ENCODE measurements at places on chromosomes 11 and 22.
A peak's percentile ranks its signal among the peaks of the same experiment; 100 is the strongest.

GRCh38 chr22:45127866-45128265 is 35.9 kb upstream of the NUP50 start:
- DNase-seq: no peak

- no peak for DNase-seq
Measured at GRCh38 chr11:19617696-19618523, 94.7 kb upstream of the NAV2 start.

DNA sequence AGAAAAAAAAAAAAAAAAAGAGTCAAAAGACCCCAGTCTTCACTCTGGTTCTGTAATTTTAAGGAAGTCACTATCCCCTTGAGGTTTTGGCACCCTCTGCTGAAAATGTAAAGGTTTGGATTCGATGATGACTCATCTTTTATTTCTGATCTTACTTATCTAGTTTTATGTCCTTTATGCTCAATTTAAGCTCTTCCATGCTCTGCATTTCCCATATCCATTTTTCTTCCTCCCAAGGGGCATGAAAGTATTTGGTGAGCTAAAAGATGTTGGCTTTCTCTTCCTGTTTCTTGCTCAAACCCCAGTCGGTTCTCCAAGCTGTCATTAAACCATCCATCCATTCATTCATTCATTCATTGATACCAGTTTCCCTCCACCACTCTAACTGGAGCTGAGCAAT is 61.0 kb upstream of the CDON start:
- DNase-seq: no peak

- DNase-seq: no peak
Measured at GRCh38 chr22:38834215-38834953, 9.4 kb downstream of the NPTXR start.

GRCh38 chr11:111938687-111939160 is 1.6 kb downstream of the DIXDC1 start:
- DNase-seq: no peak

GRCh38 chr11:2251138-2251537 is 19.2 kb downstream of the ASCL2 start:
- no peak for DNase-seq

- DNase-seq: no peak
Measured at GRCh38 chr11:101442171-101442570, 141.6 kb downstream of the TRPC6 start.

DNA sequence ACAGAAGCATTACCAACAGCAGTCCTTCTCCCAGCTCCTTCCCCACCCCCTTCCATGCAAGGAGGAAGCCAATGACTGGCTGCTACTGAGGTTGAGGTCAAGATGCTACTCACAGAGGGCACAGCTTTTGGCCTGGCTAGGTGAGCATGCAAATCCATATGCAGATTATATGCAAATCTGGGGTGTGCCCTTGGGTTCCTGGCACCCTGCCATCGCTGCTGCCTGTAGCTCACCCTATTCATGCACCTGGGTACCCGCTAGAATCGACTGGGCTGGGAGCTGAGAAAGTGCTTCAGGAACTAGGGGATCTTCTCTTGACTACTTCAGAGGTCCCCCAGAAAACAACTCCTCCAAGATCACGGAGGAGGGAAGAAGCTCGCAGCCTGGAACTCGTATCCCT is 4.0 kb downstream of the DSCAML1 start:
- DNase-seq: no peak

GRCh38 chr22:23301591-23301990 is 121.3 kb downstream of the BCR start:
- DNase-seq: no peak

GRCh38 chr22:30878516-30879414 is 89.8 kb downstream of the MORC2 start:
- no peak for DNase-seq

DNA sequence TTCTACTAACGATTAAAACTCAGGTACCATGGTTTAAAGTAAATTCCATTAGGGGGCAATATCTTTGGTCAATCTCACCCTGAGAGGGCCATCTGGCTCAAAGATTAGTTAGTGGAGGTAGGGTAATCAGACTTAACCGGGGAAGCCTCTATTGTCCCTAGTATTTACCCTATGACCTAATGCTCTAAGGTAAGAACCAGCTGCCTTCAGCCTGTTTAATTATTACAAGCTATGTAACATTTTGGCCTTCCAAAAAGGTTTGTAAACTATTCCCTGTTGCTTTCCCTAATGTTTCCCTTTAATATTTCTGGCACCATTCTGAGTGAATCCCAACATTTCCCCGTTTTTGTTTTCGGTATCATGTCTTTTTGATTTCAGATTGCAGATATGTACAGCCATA is 15.1 kb upstream of the GLYATL1 start:
- no peak for DNase-seq

DNA sequence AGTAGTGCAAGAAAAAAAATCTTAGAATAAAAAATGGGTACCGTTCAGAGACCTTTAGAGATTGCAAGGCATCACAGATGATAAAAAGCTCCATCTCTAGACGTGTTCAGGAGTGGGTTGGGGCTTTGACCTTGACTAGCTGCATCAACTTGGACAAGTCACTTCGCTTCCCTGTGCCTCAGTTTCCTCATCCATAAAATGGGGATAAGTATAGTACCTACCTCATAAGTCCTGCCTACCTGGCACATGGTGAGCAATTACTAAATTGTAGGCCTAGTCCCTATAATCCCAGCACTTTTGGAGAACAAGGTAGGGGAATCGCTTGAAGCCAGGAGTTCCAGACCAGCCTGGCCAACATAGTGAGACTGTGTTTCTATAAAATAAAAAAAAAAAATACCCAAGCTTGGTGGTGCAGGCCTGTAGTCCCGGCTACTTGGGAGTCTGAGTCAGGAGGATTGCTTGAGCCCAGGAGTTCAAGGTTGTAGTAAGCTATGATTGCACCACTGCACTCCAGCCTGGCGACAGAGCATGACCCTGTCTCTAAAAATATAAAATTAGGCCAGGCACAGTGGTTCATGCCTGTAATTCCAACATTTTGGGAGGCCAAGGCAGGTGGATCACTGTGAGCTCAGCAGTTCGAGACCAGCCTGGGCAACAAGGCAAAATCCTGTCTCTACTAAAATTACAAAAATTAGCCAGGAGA is 6.0 kb upstream of the F2 start:
- no peak for DNase-seq

- DNase-seq: no peak
Measured at GRCh38 chr22:32031466-32031865, 11.6 kb upstream of the SLC5A1 start.

- no peak for DNase-seq
Measured at GRCh38 chr22:49488943-49489342, 338.7 kb downstream of the BRD1 start.

- DNase-seq: no peak
Measured at GRCh38 chr22:23718371-23719165, 27.8 kb downstream of the RGL4 start.

DNA sequence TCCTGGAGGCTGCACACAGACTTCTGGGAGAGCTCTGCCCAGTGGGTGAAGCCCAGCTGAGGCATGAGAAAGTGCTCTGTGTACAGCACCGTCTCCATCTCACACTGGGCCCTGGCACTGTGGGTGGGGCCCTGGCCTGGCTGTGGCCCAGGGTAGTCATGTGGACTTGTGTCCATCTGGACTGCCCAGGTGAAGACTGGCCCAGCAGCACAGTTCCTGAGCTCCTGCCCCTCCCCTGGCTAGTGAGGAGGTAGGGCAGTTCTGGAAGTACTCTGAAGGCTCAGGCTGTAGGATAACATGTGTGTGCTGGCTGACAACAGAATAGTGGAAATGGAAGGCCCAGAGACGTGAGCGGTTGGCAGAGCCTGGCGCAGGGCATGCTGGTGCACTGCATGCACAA is 35.4 kb downstream of the RSPH14 start:
- no peak for DNase-seq

DNA sequence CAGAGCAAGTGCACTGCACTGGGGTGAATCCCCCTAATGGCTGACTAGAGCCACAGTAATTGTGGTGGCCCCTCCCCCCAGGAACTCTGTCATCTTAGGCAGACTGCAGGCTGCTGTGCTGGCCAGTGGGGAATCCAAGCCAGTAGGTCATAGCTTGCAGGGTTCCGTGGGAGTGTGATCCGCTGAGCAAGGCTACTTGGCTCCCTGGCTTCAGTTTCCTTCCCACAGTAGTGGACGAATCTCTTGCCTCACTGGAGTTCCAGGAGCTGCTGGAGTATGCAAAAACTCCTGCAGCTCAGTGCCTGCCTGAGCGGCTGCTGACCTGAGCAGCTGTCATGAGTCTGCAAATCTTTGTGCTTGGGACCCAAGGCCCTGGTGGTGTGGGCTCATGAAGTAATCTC is 13.2 kb downstream of the OOSP3 start:
- no peak for DNase-seq

DNA sequence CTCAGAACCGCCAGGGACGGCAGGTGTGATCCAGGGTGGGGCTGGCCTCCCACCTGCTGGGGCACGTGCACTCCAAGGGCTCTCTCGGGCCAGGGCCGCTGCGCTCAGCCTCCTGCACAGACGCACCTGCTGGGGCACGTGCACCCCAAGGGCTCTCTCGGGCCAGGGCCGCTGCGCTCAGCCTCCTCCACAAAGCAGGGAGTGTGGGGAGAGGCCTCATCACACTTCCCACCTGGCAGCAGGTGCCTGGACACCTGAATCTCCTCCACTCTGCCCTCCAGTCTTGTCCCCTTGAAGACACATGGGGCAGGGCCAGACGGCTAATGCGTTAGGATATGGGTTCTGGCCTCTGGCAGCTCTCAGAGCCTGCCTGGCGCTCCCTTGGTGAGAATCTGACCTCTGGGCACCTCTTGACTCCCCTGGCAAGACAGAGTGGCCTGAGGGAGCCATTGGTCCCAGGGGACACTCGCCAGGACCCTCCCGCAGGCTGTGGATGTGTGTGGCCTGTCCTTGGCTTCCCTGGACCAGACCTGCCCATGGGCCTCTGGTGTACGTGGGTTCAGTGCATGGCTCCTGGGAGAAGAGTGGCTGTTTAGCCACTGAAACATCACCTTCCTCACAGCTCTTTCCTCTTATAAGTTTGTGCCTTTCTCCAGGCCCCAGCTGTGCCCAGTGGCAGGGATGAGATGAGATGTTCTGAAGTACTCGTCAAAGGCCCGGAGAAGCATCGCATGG is 73.5 kb downstream of the BRD1 start:
- no peak for DNase-seq

- no peak for DNase-seq
Measured at GRCh38 chr11:70642266-70642665, 243.9 kb downstream of the CTTN start.

DNA sequence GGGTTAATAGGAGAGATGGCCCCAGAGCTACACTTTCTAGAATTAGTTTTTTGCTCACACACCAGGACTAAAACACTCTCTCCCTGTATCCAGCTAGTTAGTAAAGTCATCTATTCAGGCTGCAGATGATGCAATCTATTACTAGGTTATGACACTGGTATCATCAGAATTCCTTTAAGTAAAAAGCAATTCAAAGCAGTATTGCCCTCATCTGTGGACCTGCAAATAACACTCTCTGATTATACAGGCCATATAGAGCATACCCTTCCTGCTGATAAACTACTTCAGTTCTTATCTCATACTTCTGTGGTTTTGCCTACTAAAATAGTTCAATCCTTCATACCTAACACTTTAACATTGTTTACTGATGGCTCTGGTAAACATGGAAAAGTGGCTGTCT is 13.5 kb upstream of the MTMR2 start:
- no peak for DNase-seq

- DNase-seq: peak; percentile 27
Measured at GRCh38 chr11:12692229-12693075, 18.2 kb downstream of the TEAD1 start.

DNA sequence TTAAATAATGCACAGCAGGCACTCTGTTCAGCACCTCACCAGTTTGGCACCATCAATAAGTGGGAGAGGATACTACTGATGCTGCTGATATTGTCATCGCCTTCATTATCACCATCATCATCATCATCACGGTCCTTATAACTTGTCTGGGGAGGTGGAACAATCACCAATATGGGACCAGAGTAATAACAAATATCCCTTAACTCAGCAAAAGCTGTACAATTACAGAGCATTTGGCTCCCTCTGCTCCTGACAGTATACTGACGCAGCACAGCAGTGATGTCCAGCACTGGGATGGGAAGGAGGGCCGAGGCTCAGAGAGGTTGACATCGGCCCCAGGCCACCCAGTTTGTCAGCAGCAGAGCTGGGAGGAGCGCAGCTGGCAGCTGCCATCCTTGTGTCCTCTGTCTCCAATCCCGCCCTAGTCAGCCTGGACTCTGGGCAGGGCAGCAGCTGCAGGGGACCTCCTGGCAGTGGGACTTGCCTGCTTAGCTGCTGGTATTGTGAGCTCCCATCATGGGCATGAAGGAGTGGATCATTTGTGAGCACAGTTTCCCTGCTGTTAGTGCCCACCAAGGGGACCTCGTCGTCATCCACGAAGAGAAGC is 90.0 kb downstream of the DHCR7 start:
- no peak for DNase-seq

- no peak for DNase-seq
Measured at GRCh38 chr11:128135451-128135850, 451.9 kb downstream of the ETS1 start.

DNA sequence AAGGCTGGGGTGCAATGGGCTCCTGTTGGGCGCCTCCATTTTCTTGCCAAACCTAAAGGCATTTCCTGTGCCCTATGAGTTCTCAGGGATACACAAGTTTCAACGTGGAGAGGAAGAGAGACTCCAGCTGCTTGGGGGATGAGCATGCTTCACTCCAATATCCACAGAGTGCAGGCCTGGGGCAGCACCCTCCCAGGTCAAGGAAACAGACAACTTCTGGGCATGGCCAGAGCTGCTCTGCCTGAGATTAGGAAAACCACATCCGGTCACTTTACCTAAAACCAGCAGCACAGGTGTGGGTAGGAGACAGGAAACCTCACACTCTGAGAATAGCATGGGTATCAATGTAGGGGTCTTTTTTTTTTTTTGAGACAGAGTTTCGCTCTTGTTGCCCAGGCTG is 28.7 kb downstream of the TMEM184B start:
- no peak for DNase-seq

DNA sequence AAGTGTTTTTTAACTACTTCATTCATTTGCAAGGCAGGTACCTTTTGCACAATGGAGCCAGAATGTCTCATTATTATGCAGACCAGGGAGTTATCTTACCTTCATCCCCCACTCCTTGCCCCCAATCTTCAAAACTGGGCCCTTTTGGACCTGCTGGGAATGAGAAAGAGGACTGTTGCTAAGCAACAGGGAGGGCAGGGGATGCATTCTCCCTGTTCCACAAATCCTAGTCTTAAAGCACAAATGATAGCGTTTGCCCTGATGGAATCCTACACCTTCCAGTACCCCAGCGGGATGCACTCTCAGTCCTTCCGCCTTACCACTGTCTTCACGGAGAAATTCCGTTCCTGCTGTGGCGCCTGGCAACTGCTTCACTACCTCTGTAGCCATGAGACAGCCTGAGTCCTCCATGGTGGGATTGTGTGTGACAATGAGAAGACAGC is 4.1 kb upstream of the KCNJ1 start:
- DNase-seq: no peak

Measured in SW 1271 (cell line).